ENCODE measurements at places on chromosomes 2 and 18.

DNA sequence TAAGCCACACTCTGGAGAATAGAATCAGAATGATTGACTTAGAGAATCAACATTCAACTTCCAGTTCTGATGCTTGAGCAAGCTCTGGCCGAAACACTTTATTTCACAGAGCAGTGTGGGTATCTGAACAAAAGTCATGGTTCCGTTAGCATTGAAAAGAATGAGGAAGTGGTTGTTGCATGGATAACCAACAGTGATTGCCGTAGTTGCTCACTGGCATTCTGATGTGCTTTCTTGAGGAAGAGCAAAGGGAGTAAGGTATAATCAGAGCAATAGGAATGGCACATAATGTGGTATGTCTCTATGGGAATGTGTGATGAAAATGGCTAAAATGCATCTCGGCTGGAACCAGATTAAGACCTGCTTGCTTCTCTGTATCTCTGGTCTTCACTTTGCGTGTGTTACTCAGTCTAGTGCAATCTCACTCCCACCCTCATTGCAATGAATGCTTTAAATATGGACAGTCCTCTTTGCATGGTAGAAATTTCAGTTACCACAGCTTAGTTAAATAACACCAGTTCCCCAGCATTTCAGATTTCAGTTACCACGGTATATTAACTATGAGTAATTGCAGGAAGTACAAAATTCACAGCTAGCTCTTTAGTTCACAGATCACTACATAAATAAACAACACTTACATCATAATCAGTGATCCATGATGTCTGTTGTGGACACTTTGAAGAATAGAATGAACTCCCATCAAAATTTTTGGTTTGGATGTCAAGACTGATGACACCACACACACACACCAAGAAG lies 7.8 kb upstream of the RAB12 start:
- DNase-seq, result no peak

- no peak for DNase-seq
These were observed 317.6 kb upstream of the SMIM21 start for GRCh38 chr18:75745147-75745546.

DNA sequence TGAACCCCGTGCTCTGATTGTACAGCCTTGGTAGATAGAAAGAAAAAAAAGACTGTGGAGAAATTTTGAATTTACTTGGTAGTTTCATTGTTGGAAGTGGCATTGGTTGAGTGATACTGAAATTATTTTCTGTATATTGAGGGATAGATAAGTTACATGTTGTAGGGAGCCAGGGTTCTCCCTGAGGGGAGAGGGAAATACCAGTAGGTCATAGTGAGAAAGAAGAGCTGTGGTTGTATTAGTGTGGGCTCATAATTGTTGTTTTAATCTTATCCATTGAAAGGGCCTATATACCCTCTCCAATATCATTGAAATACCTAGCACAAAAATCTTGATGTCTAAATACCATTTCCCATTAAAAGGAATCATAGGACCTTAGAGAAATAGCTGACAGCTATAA lies 16.9 kb upstream of the RAB31 start:
- DNase-seq, result no peak

- DNase-seq, result no peak
These were observed 123.1 kb upstream of the DLX2 start for GRCh38 chr2:172225786-172226185.

- DNase-seq, result no peak
These were observed 18.3 kb downstream of the FASTKD2 start for GRCh38 chr2:206783718-206784117.

DNA sequence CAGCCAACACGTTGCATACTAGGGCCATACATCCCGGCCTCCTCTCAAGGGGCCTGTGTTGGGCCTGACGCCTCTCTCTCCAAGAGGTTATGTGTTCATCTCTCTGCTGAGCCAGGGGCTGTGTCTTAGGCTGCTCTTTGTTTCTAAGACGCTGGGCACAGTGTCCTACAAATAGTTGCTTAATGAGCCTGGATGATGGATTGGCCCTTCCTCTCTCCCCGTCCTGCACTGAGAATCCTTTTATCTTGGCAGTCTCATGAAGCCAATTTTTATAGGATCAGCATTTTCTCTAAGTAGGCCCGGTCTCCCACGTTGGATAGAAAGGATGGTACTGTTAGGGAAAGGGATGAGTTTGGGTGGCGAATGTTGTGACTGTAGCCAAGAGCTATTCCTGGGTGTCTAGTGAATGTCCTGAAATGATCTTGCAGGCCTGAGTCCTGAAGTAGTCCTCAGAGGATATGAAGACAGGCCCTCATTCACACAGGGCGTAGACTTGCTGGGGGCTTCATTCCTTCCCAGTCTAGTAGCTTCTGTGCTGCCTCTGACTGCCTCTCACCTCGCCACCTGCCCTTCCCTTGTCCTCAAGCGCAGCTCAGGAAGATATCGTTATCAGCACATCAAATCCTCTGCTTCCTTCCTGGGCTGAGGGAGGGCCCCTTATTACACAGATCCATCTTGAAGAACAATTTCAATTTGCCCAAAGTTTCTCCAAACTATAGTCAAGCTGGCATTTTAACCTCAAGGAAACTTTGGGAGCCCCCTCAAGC lies 8.8 kb downstream of the LBH start:
- no peak for DNase-seq

DNA sequence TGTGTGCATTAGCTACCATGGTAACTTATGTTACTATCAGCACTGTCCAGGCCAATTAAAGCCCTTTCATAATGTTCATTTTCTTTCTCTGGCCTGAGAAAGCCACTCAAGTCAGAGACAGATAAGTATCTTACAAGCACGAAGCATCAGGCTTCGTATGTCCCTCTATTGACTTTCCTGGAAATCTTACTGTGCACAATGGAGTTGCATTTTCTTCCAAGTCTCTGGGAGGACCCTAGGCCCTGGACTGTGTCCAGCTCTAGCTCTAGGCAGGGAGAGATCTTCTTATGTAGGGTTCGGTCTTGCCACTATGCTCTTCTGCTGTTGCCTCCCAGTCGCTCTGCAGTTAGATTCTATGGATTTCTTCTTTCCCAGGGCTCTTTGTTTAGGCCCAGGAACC lies 40.0 kb upstream of the ITGA6 start:
- no peak for DNase-seq

DNA sequence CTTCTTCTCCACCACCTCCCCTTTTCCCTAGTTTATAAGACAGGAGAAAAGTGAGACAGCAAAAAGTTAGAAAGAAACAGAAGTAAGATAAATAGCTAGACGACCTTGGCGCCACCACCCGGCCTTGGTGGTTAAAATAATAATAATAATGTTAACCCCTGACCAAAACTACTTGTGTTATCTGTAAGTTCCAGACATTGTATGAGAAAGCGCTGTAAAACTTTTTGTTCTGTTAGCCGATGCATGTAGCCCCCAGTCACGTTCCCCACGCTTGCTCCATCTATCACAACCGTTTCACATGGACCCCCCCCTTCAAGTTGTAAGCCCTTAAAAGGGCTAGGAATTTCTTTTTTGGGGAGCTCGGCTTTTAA lies 1.5 kb upstream of the BUB1 start:
- no peak for DNase-seq

- DNase-seq, result no peak
These were observed 592.0 kb upstream of the LRRTM1 start for GRCh38 chr2:80896576-80896975.

DNA sequence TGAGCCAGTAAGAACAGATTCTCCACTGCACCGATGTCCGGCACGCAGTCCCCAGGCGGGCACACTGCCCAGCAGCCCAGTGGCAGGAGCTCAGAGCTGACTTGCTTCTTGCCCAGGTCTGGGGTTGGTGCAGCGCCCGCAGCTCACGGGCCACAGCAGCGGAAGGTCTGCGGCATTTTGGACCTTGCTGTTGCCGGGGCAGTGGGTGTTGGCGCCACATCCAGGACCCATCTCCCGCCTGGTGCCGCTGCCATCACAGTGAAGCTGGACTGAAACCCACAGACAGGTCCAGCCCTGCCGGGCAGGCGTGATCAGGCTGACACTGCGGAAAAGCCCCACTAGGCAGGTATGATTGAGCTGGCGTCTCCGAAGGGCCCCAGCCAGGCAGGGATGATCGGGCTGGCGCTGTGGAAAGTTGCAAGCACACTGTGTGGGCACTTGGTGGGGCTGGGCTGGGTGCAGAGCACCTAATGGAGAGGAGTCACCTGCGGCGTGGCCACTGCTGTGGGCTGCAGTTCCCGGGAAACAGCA lies 75.5 kb downstream of the SLC66A2 start:
- no peak for DNase-seq

GRCh38 chr2:230327418-230328154 lies 593 bp downstream of the SP140L start:
- no peak for DNase-seq

GRCh38 chr2:122061206-122061605 lies 305.8 kb downstream of the TSN start:
- no peak for DNase-seq

GRCh38 chr2:104891145-104891544 lies 37.2 kb downstream of the POU3F3 start:
- no peak for DNase-seq

All from esophagus squamous epithelium (tissue), 5 donors.